ENCODE measurements at places on chromosomes 7 and 10. TPM values are rescaled to one million over a fixed set of nuclear protein-coding genes. Genes with fewer than 3 reads are reported as not detected.
A peak's percentile ranks its signal among the peaks of the same experiment; 100 is the strongest.

DNA sequence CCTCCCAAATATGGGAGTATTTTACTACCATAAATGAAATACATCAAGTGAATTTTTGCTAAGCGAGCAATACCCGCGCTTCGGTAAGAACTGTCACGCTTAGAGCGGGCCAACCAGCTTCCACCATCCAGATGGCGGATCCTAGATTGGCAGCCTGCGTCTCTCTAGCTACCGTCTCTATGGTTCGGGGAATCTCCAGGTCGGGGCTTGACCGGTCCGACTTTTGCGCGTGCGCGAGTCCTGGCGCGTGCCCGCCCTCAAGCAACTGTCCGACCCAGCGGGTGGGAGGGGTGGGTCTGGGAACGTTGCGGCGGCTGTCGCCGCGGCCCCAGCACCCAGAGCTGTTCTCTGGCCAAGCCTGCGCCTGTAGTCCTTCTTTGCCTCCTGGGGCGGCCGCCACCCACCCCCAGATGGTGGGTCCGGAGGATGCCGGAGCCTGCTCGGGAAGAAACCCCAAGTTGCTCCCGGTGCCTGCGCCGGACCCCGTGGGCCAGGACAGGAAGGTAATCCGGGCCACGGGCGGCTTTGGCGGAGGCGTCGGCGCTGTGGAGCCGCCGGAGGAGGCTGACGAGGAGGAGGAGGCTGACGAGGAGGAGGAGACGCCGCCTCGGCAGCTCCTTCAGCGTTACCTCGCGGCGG is at the start of gene TBC1D12:
TBC1D12 (plus strand) TSS at position 338 of the 639 bp plus-strand sequence; CDS start at position 411, 73 bp downstream.
- DNase-seq: peak; percentile 95

Gene PGAM1
- polyA plus RNA-seq: 173 TPM

DNA sequence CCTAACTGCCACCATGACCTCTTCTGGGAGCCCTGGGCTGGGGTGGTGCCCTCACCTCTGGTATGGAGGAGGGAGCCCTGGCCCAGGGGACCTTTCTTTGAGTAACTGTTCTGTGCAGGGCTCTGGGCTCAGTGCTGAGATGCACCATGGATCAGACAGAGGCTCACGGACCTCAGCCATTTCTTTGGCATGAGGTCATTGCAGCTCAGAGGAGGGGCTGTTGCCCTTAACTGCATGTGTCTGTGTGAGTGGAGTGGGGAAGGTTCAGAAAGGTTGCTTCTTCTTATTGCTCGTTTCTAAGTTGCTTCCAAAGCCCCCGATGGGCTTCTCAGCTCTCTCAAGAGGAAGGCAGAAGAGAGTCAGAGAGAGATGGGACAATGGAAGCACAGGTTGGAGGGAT is 233.9 kb downstream of the RPS24 start:
- no peak for DNase-seq

GRCh38 chr7:2242541-2243429 is 759 bp downstream of the NUDT1 start:
- no peak for DNase-seq

Gene RHBDD2
- polyA plus RNA-seq: 38.4 TPM

DNA sequence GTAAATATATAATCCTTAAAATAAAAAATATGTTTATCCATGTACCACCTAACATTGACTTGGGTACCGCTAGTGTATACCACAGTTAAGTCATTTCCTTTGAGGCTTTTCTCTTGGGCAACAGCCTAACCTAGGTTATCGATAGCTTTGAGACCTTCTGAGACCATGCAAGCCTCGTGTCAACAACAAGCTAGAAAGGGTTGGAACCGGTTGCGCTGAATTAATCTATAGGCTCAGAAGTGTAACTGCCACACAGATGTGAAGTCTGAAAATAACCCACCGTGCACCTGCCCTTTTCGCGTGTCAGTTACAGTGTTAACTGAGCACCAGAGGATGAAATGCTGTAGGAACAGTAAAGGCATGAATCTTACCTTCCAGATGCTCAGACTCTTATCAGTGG is 59.8 kb downstream of the ARID5B start:
- no peak for DNase-seq

DNA sequence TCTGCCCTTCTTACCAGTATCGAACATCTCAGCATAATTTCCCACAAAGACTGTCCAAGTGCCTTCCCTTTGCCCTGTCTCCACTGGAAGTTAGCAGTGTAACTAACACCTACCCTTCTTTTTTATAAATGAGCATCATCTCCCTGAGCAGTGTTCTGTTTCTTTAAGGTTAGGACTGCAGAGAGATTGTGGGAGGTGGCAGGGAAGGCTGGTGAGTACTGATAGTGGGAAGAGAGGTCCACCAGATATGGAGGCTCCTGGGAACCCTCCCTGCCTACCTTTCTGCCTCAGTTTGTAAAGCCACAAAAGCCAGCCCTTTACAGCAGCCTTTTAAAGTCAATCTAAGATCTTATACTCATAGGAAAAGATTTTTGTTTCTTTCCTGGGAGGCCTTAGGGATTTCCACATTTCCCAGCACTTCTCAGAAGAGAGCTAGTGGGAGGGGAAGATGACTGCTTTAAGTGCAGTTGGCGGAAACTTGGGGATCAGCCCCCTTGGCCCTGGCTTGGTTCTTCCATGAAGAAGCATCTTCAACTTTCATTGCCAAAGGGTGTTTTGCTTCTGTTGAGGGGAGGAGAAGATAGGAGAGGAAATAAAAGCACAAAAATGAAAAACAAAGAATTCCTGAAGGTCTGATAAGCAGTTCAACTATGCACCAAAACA is 36.6 kb upstream of the CALD1 start:
- no peak for DNase-seq

Data from left lung (tissue), 14 donors.